ENCODE measurements at places on chromosomes 1 and 21. TPM values are rescaled to one million over a fixed set of nuclear protein-coding genes. Genes with fewer than 3 reads are reported as not detected.

The IGSF3 gene
- 1.3 TPM for total RNA-seq

The TGFB2 gene
- total RNA-seq: 2.1 TPM

The TOR1AIP1 gene
- 60.3 TPM for total RNA-seq

The ATP6V1G3 gene
- total RNA-seq: not detected
